ENCODE measurements at places on chromosomes 4 and X.

DNA sequence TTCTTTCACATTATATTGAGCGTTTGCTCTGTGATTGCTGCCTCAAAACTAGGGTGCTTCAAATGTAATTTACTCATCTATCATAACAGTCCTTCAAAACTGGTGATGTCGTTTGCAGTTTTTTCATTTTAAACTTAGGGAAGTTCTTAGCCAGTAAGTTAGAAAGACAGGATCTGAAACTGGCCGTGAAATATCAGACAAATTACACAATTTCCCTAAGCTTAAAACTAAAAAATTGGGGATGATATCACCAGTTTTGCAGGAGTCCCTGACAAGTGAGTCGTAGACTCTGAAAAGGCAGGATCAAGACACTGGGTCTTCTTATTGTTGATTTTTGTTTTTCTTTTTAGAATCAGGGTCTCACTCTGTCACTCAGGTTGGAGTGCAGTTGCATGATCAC, 44.8 kb downstream of the MOB1B start:
- no peak for DNase-seq

- DNase-seq = no peak
Observed at GRCh38 chr4:114558446-114559020, 40.1 kb upstream of the UGT8 start.

DNA sequence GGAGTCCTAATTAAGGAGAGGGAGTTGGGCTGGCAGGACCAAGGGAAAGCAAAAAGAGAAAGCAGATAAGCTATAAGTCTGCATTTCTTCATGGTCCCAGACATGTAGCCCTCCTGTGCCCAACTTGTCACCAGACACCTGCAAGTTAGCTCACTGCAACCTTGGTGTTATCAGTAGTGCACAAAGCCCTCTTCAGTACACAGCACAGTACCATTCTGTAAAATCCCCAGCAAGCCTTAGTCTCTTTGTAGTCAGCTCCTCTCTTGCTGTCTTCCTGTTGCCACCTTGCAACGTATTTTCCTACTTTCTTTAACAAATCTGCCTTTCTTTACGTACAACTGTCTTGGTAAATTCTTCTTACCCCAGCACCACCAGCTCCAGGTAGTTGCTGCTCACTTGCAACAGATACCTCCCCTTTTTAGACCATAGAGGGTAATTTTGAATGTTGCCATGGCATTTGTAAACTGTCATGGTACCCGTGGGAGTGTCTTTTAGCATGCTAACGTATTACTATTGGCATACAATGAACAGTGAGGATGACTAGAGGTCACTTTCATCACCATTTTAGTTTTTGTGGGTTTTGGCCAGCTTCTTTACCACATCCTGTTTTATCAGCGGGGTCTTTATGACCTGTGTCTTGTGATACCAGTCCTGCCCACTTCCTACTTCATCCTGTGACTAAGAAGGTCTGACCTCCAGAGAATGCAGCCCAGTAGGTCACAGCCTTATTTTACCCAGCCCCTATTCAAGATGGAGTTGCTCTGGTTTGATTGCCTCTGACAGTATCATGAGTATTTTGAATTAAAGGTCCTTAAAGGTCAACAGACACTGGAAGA, 28.3 kb upstream of the AP1S2 start:
- no peak for DNase-seq

- no peak for DNase-seq
Observed at GRCh38 chr4:79574741-79575451, 166.9 kb upstream of the GK2 start.

DNA sequence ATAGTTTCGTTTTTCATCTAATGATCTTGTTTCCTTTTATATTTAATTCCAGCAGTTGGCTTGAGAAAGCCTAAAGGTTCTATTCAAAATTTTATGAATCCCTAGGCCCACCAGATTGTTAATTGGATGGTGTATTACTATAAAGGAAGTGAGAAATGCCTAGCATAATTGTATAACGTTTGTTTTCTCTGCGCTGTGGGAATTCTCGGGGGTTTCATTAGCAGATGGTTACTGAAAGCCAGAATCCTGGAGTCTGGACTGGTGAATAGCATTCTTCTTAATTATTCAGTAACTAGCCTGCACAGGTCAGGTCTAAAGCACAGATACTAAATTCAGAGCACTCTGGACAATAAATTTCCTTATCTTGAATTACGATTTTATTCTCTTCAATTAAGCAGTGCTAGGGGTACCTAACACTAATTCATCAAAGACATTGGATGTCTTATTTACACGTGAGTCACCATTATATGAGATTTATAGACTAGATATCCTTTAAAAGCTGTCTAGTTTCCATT, 459.4 kb downstream of the DTHD1 start:
- DNase-seq = no peak

GRCh38 chr4:74282926-74283325, 25.3 kb upstream of the EPGN start:
- no peak for DNase-seq

- DNase-seq = no peak
Observed at GRCh38 chr4:72954811-72955210, 114.7 kb downstream of the COX18 start.

- no peak for DNase-seq
Observed at GRCh38 chr4:20666012-20666860, 34.0 kb upstream of the PACRGL start.

DNA sequence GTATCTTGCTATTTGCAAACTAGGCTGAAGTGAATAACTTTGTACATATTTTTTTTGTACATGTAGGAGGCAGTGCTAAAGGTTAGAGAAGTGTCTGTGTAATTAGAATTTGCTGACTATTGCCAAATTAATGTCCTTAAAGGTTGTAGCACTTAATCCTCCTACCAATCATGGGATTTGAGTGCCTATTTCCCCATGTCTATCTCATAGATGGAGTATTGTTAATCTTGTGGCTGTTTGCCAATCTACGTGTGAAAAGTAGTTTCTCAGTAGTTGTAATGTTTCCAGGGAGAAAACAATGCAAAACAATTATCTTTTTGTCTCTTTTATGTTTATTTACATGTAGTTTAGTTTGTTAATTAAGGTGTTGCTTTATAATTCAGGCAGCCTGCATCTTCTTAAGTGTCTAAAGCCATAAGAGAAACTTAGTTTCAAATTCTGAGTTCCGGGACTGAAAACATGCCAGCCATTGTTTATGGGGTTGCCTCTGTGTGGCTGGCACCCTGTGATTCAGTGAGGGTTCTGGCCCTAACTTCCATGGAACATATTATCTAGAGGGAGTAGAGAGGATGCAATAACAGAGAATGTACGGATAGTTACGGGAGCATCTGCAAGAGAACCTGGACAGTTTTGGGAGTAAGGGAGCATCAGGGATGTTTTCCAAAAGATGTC, 142.4 kb downstream of the KLHL8 start:
- DNase-seq = no peak

DNA sequence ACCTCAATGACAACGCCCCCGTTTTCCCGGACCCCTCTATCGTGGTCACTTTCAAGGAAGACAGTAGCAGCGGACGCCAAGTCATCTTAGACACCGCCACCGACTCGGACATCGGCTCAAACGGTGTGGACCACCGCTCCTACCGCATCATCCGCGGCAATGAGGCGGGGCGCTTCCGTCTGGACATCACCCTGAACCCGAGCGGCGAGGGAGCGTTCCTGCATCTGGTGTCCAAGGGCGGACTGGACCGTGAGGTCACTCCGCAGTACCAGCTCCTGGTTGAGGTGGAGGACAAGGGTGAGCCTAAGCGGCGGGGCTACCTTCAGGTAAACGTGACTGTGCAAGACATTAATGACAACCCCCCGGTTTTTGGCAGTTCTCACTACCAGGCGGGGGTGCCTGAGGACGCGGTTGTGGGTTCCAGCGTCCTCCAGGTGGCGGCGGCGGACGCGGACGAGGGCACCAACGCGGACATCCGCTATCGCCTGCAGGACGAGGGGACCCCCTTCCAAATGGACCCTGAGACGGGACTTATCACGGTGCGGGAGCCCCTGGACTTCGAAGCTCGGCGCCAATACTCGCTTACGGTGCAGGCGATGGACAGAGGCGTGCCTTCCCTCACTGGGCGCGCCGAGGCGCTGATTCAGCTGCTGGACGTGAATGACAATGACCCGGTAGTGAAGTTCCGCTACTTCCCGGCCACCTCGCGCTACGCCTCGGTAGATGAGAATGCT, 2.2 kb downstream of the FAT4 start:
- DNase-seq = no peak

DNA sequence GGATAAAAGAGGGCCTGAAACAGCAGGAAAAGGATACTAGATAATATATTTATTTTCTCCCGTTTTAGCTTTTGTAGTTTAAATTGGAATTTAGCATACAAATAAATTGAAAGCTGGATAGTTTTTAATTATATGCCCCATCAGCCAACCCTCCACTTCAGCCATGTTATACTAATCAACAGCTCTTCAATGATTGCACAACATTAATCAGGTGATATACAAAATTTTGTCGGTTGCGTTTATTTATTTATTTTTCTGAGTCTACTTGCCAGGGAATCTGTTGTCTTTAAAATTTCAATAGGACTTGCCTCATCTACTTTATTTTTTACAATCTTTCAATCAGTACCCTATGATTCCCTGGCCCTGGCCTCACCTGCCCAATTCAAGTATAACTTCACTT, 12.1 kb downstream of the DGKK start:
- DNase-seq = no peak

- no peak for DNase-seq
Observed at GRCh38 chr4:15479913-15480185, 10.2 kb downstream of the CC2D2A start.

DNA sequence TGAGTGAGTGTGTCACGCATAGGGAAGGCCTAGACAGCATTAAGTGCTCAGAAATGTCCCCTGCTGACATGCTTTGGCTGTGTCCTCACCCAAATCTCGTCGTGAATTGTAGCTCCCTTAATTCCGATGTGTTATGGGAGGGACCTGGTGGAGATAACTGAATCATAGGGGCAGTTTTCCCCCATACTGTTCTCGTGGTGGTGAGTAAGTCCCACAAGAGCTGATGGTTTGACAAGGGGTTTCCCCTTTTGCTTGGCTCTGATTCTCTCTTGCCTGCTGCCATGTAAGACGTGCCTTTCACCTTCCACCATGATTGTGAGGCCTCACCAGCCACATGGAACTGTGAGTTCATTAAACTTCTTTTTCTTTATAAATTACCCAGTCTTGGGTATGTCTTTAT, 78.0 kb downstream of the NSUN7 start:
- DNase-seq = no peak

GRCh38 chr4:119939071-119939995, 127.3 kb downstream of the MAD2L1 start:
- DNase-seq = no peak

DNA sequence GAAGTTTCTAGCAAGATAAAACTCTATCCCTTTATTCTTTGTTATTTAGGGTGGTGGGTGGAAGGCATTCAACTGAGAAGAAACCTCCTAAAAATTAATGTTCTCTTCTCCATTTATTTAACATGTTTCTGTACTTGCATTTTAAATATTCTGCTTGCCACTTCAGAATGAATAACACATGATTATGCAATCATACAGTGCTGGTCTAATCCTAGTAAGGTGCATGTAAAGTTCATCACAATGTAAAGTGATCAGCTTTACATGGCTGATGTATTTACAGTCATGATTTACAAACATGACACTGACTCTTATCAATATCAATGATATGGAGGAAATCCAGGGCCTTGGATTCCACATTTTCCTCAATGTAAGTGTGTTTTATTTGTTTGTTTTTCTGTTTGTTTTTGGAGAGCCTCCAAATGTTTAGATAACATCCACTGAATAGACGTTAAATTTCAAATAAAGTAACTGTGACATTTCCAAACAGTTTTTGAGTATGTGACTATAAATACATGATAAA, 342.1 kb upstream of the CTSO start:
- no peak for DNase-seq

DNA sequence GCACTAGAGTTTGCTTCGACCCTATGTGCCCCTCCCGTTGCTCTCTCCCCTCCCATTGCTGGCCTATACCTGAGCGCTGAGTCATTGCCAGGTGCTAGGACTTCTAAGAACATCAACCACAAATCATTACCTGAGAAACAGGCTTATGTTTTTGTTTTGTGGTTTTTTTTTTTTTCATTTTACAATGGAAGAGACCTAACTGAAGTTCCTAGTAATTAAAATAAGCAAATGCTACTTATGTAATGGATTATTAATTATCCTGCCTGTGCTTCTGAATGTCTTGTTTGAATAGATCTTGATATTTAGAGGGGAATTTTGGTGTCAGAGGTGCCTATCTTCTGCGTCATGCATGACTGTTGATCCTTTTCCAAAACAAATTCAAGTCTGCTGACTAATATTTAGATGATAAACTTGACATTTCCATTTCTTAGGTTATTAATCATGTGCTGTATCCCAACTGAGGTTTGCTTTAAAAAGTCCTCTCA, 275.4 kb upstream of the CPEB2 start:
- no peak for DNase-seq

DNA sequence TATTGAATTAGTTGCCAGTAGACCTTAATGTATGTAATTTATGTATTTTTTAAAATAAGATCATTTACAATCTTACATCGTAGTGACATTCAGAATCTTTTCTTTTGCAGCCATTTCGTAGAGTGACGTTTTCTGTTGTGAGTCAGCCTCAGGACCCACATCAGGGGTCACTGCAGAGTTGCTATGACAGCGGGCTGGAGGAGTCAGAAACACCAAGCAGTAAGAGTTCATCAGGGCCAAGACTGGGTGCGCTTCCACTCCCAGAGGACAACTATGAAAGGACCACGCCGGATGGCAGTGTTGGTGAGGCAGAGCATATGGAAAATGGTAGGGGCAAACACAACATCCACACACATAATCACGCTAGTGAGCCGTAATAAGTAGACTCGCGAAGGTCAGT, 199.9 kb downstream of the PCDH7 start:
- DNase-seq = no peak

- no peak for DNase-seq
Observed at GRCh38 chr4:145178740-145179280, 1.6 kb downstream of the OTUD4 start.

DNA sequence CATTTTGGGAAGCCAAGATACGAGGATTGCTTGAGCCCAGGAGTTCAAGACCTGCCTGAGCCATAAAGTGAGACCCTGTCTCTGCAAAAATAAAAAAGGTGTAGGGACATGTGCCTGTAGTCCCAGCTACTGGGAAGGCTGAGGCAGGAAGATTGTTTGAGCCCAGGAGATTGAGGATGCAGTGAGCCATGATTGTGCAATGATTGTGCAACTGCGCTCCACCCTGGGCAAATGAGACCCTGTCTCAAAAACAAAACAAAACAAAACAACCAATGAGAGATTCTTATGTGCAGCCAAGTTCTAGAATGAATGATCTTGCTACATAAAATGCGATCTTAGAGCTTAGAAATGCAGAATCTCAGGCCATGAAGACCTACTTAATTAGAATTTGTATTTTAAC, 22.5 kb downstream of the SLC9B2 start:
- DNase-seq = no peak

DNA sequence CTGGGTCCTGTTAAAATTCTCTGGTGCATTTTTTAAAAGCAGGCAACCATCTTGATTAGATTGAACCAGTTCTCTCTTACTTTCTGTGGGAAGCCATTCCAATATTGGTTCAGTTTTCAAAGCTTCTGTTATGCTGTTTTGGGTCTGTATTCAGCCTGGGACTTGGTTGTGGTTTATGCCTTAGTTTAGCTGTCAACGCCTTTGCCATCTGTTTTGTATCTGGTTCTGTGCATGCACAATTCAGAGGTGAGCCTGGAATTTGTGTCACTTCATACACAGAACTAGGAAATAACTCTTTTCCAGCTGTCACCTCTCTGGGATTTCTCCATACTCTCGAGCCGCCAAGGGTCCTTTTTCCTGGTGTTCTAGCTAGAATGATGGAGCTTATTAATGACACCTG, 46.2 kb downstream of the STAP1 start:
- DNase-seq = no peak

- DNase-seq = peak; percentile 76
Observed at GRCh38 chr4:105306158-105306781, 159.6 kb downstream of the TET2 start.
